ENCODE measurements at places on chromosomes 12 and 14.

DNA sequence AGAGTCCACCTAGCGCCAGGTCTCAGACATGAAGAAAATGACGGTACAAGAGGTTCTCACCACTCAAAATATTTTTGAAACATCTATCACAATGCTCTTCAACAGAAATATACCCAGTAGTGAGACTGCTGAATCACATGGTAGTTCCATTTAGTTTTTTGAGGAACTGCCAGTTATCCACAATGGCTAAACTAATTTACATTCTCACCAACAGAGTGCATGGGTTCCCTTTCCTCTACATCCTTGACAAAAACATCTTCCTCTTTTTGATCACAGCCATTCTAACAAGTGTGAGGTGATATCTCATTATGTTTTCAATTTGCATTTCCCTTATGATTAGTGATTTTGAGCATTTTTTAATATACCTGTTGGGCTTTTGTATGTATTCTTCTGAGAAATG is 5.7 kb upstream of the GPR65 start:
- DNase-seq: no peak

DNA sequence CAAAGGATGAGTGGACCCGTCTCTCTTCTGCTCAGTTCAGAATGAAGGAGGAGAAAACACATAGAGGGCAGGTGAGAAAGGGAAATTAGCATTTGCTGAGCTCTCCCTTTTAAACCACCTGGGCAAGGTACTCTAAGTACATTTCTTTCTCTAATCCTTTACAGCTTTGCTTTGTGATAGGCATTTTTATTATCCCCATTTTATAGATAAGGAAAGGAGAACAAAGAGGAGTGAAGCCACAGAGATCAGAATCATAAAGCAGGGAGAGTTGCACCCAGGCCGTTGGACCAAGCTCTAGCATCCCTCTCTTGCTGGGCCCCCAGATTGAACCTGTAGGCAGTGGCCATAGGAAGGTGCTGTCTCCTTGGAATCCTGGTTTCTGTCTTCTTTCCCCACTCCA is 47.0 kb downstream of the VCPKMT start:
- DNase-seq: no peak

- peak; percentile 18 for DNase-seq
Measured at GRCh38 chr12:122499991-122500684, 594 bp downstream of the ZCCHC8 start.

DNA sequence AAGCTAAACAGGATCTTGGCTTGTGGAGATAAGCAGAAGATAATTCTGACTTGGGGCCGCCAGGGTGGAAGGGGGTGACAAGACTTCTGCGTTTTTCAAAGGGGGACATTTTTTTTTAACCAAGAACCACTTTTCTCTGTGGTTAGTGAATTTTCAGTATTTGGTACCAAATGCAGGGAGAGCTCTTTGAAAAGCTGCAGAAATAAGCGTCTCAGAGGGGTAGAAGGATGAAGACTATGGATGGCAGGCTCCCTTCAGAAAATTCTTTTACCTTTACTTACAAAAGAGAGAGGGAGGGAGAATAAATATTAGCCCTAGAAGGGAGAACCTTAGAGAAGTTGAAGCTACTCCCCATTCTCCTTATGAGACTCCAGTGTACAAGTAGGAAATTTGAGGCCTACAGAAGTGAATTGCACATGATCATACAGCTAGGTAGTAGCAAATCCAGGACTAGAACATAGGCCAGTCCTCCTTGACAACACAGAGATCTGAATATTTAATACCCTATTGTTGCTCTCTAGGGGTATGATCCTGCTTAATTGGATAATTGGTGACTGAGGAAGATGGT is 840 bp downstream of the MRPL52 start:
- no peak for DNase-seq

DNA sequence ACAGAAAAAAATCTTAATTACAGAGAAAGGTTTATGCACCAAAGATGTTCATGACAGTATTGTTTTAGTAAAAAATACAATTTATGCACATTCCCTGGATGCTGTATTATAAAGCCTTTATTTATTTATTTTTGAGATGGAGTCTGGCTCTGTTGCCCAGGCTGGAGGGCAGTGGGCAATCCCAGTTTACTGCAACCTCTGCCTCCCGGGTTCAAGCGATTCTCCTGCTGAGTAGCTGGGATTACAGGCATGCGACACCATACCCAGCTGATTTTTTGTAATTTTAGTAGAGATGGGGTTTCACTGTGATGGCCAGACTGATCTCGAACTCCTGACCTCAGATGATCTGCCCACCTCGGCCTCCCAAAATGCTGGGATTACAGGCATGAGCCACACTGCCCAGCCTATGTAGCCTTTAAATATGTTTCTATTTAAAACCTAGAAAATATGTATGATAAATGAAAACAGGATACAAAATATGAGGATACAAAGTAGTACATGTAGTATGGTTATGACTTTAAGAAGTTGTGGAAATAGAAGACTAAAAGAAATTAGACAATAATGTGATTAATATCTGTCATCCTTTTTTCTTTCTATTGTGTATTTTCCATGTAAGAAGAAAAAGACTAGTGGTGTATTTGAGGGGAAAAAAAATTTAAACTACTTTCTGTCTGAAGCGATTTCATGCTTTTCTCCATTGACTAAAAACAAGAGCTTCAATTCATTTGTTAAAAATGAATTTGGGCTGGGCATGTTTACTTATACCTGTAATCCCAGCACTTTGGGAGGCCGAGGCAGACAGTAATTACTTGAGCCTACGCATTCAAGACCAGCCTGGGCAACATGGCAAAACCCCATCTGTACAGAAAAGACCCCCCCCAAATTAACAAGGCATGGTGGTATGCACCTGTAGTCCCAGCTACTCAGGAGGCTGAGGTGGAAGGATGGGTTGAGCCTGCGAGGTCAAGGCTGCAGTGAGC is 13.1 kb downstream of the ATF1 start:
- DNase-seq: no peak

DNA sequence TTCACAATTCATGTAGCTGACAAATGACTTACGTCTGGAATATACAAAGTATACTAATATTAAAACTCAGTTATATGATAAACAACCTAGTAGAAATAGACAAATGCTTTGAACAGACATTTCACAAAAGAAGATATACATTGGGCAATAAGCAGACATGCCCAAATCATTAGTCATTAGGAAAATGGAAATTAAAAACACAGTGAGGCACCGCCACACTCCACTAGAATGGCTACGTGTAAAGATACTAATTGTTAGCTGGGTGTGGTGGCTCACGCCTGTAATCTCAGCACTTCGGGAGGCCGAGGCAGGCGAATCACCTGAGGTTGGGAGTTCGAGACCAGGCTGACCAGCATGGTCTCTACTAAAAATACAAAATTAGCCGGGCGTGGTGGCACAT is 248.9 kb upstream of the TMEM132C start:
- DNase-seq: no peak

GRCh38 chr12:75236206-75236605 is 26.6 kb upstream of the KCNC2 start:
- DNase-seq: no peak

GRCh38 chr12:112532106-112532505 is 113.4 kb downstream of the PTPN11 start:
- no peak for DNase-seq

GRCh38 chr12:130880411-130880885 is 8.6 kb downstream of the RAN start:
- DNase-seq: no peak

GRCh38 chr12:124795081-124795948 is 68.3 kb downstream of the SCARB1 start:
- DNase-seq: no peak

DNA sequence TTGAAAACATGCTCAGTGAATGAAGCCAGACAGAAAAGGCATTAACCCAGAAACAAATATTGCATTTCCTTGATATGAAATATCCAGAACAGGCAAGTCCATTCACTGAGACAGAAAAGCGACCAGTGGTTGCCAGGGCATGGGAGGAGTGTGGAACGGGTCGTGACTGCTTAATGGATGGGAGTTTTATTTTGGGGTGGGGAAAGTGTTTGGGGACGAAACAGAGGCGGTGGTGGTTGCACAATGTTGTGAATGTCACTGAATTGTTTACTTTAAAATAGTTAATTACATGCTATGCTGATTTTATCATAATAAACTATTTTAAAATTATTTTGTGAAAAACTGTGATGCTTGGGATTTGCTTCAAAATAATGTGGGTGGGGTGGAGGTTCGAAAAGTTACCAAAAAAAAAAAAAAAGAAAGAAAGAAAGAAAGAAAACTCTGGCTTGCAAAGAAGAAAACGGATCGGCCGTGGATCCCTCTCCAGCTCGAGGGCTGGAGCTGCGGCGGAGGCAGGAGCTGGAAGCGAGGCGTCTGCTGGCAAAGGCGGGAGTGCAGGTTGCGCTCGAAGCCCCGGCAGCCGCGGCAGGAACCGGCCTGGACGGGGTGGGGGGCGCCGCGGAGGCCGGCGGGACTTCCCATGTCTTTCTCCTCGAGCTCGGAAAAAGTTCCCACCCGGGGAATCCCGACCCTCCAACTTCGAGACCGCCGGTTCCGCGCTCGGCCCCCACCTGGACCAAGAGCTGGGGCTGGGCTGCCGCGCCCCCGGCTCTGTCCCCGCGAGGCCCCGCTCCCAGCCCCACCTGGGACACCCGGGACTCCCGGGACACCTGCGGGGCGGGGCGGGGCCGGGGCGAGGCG is 524 bp upstream of the P2RX2 start:
- no peak for DNase-seq

- peak; percentile 59 for DNase-seq
Measured at GRCh38 chr12:104457746-104458693, 1.3 kb downstream of the CHST11 start.

DNA sequence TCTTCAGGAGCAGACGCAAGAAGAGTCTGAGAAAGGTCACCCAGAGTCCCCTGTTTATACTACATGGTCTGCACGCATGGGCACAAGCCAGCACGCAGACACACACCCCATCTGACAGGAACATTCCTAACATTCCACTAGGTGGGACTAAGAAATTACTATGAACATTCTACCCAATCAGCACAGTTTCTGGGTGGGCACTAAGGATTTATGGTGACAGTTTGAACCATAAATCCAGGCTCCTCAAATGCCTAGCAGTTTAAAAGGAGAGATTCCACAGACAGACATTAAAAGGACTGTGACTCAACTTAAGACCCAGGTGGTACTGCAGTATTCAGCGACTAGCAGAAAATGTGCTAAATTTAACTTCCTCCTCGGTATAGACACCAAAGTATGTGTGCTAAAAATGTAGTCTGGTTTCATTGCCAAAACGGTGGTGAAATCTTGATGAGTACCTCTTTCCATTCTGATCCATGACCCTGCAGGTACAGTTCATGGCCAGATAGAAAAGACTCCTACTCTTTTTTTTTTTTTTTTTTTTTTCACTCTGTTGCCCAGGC is 16.2 kb downstream of the ABHD4 start:
- no peak for DNase-seq

DNA sequence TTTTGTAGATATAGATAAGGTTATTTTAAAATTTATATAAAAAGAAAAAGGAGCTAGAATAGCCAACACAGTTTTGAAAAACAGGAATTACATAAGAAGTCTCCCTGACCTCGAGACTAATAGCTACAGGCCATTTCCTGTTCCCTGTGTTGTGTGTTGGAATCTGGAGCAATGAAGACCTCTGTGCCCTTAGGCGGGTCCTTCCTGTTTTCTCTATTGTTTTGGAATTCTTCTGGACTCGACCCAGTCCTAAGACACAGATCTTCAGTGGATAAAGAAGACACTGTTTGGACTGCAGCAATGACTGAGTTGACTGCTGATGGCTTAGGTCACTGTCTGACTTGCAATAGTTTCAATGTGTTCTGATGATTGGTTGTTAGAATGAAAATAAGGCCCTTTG is 26.2 kb downstream of the SNRPF start:
- DNase-seq: no peak

- DNase-seq: no peak
Measured at GRCh38 chr14:91554535-91555332, 44.6 kb upstream of the PPP4R3A start.

GRCh38 chr14:104843442-104844305 is 21.4 kb upstream of the CEP170B start:
- no peak for DNase-seq

DNA sequence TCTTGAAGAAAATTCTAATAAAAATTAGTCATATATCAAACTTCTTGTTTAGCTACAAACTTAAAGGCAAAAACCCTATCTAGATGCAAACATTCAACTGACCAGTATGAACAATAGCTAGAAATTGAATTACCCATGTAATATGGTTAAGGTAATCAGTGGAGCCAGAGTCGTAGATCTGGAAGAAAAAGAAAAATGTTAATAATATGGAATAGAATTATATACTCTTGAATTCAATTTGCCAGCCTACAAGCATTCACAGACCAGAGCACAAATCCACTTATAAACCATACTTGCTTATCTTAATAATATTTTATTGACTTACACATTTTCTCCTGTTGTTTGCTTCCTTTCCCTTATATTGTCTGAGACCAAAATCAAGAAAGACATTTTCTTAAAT is 7.7 kb upstream of the HEATR5A start:
- DNase-seq: no peak

- DNase-seq: no peak
Measured at GRCh38 chr14:64185184-64185583, 109.0 kb downstream of the ESR2 start.

- DNase-seq: no peak
Measured at GRCh38 chr12:117845271-117845904, 123.4 kb downstream of the KSR2 start.

DNA sequence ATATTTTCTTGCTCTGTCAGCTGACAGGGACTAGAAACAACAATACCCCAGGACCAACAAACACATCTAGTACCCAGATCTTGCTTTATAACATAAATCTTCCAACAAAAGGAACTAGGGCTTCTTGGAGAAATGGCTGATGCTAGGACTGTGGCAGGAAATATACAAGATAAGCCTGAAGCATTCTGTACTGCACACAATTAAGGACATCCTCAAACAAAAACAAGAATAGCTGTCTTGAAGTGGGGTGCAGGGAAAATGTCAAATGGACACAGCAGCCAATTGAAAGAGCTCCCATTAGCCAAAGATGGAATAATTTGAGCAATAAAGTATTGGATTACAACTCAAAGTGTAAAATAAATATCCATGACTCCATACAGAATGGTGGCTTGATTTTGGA is 50.0 kb downstream of the LGMN start:
- no peak for DNase-seq

DNA sequence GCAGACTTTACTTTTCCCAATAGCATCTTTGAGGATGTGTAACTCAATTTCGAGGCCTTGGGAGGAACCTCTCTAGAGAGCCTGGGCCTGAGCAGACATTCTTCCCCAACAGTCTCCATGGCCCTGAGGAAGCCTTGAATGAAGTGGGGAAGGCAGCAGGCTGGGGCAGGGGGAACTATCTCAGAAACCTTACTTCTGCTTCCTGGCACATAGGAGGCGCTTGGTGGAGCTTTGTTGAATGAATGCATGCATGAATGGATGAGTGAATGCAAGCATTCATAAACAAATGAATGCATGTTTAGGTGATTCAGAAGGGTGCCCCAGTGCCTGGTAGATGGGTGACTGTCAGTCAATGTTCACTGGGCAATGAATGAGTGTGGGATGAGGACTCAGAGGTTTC is 58.3 kb downstream of the GALNT16 start:
- DNase-seq: no peak

- DNase-seq: no peak
Measured at GRCh38 chr12:96425321-96425720, 25.1 kb upstream of the CDK17 start.

GRCh38 chr12:80188576-80188975 is 89.2 kb downstream of the OTOGL start:
- no peak for DNase-seq

- no peak for DNase-seq
Measured at GRCh38 chr12:117322428-117322827, 39.0 kb downstream of the NOS1 start.

All from T-helper 2 cell (primary cell).